ENCODE measurements at places on chromosomes 6 and 20.

GRCh38 chr6:166543603-166544295 lies 42.7 kb downstream of the RAMACL start:
- DNase-seq, result no peak

- DNase-seq, result no peak
These were observed 10.9 kb downstream of the SLC32A1 start for GRCh38 chr20:38735172-38735571.

DNA sequence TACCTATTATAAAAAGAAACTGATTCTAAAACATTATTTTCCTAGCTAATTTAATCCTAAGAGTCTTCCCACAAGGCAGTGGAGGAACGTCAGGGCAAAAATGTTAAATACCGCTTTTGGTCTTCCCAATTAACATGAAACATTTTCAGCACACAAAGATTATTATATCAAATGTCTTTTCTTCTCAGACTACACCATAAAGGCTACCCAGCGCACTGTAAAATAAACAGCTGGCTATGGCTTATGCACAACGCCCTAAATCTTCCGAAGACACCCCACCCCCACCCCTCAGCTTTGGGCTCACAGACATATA lies 1.0 kb downstream of the NUDT3 start:
- DNase-seq, result no peak

DNA sequence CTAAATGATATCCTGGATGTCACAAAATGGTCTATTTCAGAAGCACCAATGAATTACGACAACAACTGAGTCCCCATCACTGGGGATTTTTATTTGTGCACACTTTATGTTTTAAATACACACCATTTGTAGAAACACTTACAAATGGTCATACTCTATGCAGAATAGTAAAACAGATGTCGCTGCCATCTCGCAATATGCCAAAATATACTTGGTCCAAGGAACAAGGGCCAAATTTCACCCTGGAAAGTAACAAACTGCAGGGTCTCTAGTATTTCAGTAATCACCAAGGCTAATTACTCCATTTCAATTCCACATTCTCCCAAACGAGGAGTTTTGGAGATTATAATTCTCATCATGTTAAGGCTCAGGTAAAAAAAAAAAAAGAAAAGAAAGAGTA lies 215.2 kb downstream of the LMBRD1 start:
- DNase-seq, result no peak

DNA sequence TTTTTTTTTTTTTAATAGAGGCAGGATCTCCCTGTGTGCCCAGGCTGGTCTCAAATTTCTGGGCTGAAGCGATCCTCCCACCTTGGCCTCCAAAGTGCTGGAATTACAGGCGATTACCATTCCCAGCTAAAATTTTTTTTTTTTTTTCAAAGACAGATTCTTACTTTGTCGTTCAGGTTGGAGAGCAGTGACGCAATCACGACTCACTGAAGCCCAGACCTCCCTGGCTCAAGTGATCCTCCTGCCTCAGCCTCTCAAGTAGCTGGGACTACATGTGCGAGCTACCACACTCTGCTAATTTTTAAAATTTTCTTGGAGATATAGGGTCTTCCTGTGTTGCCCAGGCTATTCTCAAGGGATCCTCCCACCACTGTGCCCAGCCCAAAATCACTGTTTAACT lies 58.0 kb upstream of the MYO6 start:
- no peak for DNase-seq

DNA sequence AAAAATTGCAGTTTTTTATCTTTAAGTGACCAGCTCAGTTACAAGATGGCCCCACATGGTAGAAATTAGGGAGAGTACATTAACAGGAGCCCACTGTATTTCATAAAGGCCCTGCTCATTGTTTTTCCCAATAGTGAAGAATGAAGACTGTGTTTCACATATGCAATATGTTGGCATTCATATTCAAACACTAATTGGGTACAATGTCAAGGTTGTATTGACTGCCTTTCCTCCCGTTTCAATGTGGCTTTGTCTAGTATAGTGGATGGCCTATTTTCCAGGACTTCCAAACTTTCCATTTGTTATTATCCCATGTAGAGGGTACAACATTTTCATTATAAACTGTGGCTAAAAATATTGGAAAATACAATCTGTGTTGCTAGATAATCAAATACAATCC lies 51.3 kb downstream of the HDDC2 start:
- DNase-seq, result no peak

GRCh38 chr20:16111852-16112412 lies 461.3 kb downstream of the KIF16B start:
- DNase-seq, result no peak

- DNase-seq, result peak; percentile 88
These were observed 4.9 kb upstream of the CD24 start for GRCh38 chr6:106979435-106979884.

- no peak for DNase-seq
These were observed 26.2 kb upstream of the ENPP4 start for GRCh38 chr6:46103441-46104115.

DNA sequence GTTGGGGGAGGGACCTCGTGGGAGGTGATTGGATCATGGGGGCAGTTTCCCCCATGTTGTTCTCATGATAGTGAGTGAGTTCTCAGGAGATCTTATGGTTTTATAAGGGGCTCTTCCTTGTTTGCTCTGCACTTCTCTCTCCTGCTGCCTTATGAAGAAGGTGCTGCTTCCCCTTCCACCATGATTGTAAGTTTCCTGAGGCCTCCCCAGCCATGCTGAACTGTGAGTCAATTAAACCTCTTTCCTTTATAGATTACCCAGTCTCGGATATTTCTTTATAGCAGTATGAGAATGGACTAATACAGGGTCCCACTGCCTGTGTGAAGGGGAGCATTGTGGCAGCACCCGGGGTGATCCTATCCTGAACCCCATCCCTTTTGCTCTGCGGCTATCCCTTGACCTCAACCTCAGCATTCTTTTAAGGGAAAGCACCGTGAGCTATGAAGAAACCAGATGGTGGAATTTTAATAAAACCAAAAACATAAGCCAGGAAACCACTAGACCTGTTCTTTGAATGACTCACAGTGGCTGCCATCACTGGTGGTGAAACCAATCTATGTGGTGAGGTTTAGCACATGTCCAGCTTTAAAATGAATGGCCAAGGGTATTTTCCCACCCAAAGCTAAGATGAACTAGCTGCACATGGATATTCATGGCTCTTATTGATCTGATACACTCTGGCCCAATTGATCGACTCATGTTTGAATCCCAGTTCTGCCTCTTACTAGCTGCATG lies 62.2 kb downstream of the ZDHHC14 start:
- no peak for DNase-seq

GRCh38 chr20:6699921-6700562 lies 67.4 kb upstream of the BMP2 start:
- no peak for DNase-seq

DNA sequence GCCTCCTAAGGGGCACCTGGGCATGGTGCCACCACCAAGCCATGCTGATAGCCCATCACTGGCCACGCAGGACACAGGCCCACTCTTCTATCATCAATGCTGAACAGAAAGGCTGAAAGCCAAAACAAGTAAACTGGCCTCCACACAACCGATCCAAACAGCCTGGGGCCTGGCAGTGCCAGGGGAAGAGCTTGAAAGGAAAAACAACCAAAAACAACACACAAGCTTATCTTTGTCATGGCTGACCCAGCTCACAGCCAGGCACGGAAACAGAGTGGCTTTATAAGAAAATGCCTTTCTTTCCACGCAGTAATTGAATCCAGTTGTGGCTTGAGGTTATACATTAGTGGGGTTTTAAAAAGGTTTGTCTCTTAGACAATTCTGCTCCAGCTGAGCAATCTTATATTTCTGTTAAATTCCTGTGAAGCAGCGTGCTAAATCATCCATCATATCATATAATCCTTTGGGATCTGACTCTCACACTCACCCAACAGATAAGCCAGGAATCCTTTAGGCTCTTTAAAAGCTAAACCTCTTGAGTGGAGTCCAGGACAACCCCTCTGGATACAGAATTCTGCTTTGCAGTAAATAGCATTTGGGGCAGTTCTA lies 65.4 kb upstream of the SLC22A16 start:
- DNase-seq, result no peak

- DNase-seq, result no peak
These were observed 491.8 kb downstream of the CD109 start for GRCh38 chr6:74187811-74188210.

DNA sequence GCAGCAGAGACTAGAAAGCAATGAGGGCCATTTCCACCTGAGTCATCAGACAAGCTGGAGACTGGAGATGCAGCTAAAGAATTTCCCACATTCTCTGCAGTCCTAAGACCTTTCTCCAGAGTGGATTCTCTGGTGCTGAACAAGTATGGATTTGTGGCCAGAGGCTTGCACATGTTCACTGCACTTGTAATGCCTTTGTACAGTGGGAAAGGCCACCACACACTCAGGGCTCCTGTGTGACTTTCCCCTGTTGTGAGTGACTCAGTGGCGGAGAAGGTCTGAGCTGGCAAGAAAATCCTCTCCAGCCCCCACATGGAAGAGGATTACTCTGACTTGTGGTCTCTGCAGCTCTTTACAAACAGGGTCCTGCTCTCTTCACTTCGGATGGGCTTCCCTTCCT lies 192.3 kb downstream of the C6orf118 start:
- DNase-seq, result no peak

DNA sequence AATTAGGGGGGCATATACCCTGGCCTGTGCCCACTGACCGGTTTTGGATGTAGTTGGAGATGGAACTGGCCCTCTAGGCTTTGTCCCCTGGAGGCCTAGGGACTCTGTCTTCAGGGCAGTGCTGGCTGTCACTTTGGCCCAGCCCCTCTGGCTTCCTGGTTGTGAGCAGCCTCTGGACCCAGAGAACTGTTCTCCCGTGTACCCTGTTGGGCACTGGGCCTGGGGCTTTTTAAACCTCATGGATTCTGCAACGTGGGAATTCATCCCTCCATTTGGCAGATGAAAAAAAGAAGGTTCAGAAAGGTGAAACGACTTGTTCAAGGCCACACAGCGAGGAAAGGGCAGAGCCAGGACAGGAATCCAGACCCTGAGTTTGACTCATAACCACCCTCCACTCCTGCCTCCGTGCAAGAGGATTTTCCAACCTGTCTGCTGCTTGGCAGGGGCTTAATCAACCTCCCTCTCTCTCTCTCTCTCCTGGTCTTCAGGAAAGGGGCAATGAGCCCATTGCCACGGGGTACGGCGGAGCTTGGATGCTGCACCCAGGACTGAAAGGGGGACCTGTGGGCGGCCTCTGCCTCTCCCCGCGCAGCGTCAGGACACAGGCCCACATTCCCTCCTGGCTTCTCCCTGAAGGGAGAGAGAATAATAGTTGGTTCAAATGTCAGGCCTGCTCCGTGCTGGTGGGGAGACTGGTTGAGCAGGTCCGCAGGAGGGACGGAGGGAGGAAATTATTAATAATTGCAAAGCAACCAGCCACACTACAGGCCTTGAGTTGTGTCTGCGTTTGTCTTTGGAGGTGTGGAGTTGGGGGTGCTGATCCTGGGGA lies 56.0 kb downstream of the CEBPB start:
- no peak for DNase-seq

All from activated CD4-positive, alpha-beta T cell treated with anti-CD3 and anti-CD28 coated beads, Interleukin-2, amount 50 U/mL, for 48 hours (primary cell).